KBM-7 (cell line): ENCODE measurements at places on chromosomes 3 and 15.

- peak; percentile 58 for DNase-seq
Measured at GRCh38 chr3:128426128-128426921, 40.4 kb downstream of the DNAJB8 start.

GRCh38 chr15:71971905-71972304 lies 146.0 kb downstream of the MYO9A start:
- no peak for DNase-seq

DNA sequence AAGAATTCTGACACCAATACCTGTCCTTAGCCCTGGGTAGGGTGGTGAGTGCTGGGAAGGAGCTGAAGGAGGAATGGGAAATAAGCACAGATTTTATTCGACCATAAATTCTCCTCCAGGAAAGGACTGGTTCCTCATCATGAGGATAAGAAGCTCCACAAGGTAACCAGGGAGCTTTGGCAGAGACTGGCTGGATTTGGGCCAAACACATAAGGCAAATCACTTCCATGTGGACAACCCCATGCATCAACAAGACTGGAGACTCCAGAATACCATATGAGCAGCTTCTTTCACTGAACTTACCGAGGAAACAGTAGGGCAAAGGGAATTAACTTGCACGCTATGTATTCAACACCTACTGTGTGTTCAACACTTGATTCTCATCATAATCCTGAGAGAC lies 312.5 kb downstream of the NTRK3 start:
- DNase-seq: no peak

DNA sequence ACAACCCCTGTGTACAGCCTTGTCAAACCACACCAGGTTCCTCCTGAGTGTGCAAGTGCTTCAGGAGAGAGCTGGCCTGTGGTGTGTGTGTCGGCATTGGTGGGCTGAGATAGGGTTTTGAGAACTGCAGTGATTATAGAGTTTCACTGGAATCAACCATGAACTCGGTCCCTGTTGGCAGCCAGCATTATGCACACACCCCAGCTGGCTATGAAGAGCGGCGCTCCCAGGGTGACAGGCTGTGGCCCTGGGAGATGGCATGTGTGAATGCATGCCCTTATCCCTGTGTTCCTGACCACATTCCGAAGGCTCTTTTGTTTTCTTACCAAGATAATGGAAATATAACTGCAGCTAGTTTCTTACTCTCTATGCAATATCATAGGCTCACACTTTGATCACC lies 101.8 kb downstream of the SNRK start:
- no peak for DNase-seq

DNA sequence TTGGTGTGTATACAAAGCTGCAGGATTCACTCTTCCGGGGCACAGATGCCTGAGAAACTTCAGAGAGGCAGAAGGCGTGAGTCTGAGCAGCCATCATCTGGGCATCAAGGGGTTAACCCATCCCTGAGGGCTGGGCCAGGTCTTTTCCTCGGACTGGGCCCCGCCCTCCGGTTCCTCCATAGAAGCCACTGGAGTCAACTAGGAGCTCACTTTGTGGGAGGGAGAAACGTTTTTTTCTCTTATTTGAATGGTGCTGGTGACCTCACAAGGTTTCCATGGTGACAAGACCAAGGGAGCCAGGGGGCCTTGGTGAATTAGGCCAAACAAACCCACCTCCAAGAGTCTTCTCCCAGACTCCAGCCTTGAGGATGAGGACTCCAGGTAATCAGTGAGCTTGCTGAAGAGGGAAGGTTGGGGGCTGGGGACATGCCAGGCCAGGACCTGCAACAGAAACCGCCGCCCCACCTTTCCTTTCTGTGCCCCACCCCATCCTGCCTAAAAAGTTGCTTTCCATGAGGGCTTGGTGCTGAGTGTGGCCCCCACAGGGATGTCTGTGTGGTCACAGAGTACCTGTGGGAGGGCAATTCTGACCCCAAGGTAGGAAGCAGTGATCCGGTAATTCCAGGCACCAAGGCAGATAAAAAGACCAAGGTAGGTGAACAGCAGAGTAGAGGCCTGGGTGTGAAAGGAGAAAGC lies 14.8 kb upstream of the INSYN1 start:
- DNase-seq: no peak

GRCh38 chr3:13937131-13937530 lies 57.3 kb upstream of the WNT7A start:
- DNase-seq: no peak

GRCh38 chr15:77798151-77798835 lies 165.6 kb upstream of the LINGO1 start:
- no peak for DNase-seq

GRCh38 chr3:36814066-36814717 lies 49.8 kb upstream of the DCLK3 start:
- DNase-seq: no peak

- no peak for DNase-seq
Measured at GRCh38 chr15:33007303-33007855, 187.1 kb downstream of the FMN1 start.

- DNase-seq: no peak
Measured at GRCh38 chr15:29968099-29968894, 114.5 kb upstream of the GOLGA8J start.

GRCh38 chr3:73411993-73412392 lies 212.7 kb downstream of the PDZRN3 start:
- no peak for DNase-seq

GRCh38 chr3:160368804-160369203 lies 30.2 kb downstream of the IFT80 start:
- DNase-seq: peak; percentile 76

DNA sequence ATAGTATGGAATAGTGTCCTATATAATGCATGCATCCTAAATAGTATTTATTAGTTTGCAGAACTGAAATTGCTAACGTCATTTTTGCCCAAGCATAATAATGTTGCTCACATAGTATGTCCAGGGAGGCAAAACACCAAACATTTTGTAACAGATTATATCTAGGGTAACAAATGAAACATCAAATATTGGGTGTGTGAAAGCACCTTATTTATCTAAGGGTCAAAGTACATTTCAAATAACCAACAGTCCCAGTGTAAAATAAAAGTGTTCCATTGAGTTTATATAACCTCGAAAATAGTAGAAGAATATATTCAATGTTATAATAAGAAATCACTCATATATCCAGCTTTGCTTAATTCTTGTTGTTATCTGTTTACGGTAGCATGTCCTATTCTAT lies 363.1 kb downstream of the CADM2 start:
- no peak for DNase-seq

DNA sequence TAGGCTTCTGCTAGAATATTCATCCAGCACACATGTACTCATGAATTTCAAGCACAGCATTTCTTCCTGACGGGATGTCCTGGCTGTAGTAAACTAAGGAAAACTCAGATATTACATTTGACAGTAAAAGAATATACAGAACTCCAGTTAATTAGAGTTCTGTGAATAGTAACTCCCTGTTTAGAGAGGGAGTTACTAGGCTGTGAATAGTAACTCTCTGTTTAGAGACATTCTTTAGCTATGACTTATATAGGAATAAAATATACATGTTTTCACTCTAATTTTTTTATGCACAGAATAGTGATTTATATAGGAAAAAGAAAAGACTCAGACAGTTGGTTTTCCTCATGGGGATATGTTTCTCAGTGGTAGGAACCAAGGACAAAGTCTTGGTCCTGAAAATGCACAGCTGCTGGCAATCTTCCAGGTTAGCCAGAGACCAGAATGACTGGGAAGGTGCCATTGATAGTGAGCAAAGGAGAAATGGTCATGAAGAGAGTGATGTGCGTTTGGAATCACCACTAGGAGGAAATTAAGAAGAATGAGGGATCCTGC lies 480.7 kb upstream of the THBS1 start:
- no peak for DNase-seq

GRCh38 chr15:25877681-25878080 lies 14.6 kb upstream of the ATP10A start:
- no peak for DNase-seq

- no peak for DNase-seq
Measured at GRCh38 chr15:93823971-93824913, 407.1 kb upstream of the MCTP2 start.

GRCh38 chr3:125628212-125628611 lies 32.9 kb upstream of the OSBPL11 start:
- no peak for DNase-seq

GRCh38 chr15:79615754-79616153 lies 183.6 kb downstream of the MINAR1 start:
- no peak for DNase-seq

DNA sequence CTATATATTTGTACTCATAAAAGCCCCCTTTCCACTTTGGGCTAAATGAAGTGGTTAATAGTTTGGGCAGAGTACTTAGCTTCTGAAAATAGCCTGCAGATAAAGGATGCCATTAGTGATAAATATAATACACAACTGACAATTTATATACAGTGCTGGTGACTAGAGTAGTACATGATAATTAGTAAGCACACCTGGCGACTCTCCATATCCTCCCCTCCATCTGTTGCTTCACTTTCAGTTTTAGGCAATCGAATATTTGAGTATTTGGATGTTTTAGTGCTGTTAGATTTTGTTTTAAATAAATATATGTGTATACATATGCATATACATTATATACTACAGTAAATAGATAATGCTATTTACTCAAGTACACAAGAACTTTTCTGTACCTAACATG lies 35.9 kb upstream of the CHMP2B start:
- DNase-seq: no peak

DNA sequence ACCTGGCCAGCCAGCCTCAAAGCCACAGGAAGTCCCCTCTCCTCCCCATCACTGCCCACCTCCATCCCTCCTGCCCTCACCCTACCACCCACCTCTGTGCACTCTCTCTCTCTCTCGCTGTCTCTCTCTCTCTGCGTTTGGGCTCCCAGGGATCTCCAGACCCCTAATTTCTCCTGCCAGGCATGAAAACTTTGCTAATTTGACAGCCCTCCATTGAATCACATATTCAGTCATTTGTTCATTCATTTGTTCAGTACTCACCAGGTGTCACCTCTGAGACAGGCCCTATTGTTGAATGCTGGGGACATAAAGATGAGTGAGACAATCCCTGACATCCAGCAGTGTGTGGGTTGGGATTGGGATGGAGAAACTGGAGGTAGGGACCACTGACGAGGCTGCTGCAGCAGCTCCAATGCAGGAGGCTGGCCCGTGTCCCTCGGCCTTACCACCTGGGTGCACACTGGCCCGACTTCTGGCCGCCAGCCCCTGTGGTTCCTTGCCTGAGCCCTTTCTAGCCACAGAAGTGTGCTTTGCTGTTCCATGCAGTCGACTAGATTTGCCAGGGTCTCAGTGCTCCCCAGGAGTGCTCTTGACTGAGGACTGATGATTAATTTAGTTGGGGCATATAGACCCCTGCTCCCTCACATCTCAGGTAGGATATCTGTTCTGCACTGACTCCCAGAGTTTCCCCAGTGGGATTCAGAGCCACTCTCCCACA lies 38.6 kb upstream of the TSEN2 start:
- no peak for DNase-seq
